ENCODE measurements at places on chromosomes 2 and 18. TPM values are rescaled to one million over a fixed set of nuclear protein-coding genes. Genes with fewer than 3 reads are reported as not detected.

DNA sequence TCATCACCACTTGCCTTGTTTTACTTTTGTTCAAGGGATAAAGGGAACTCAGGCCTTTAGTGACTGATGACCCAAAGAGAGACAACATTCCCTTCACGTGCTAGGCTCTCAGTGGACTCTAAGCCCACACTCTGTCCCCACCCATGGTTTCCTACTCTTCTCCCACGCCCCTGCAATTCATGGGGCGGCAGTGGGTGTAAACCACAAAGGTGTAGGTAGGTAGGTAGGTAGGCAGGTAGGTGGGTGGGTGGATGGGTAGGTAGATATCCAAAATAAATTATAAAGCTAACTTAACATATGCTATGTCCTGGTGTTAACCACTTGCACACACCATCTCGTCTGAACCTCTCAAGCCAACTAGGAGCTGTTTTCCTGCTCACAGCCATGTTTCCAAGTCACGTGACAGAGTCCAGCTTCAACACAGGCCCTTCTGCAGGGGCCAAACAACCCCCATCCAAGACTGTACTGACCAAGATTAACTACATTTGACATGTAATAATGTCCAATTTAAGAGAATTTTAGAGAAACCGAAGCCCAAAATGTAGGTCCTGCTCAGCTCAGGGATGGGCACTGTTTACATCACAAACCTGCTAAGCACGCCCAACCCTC is 33.7 kb downstream of the DNMT3A start:
- no peak for DNase-seq

- peak; percentile 14 for DNase-seq
These were observed 189.5 kb upstream of the TPO start for GRCh38 chr2:1223791-1224190.

DNA sequence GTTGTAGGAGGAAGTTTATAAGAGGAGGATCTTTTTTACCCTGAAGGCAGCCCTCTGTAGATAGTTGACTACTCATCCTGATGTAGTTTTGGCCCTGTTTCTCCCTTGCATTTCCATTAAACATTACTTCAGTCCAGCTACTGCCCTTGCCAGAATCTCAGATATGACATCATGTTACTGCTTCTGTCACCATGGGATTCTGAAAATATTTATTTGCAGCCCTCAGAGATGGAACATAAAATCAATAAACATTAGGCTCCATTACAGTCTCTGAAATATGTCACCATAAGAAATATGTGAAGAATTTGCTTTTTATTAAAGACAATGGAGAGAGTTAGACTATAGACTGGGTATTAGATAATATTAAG is 68.7 kb upstream of the STK39 start:
- DNase-seq: no peak

DNA sequence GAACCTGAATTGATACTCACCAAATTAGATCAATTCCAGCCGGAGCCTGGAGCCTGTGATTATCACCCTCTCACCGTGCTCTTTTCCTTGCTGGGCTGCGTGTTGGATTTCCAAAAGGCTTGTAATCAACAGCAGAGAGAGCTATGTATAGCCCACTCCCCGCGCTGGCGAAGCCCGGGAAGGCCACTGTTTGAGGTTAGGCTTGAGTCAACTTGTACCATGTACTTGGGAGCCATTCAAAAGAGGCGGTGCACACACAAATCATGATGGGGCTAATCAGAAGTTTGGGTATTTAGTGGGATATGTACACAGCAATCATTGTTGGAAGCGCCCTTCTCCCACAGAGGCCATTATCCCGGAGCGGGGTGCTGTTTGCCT is 151.6 kb downstream of the GLI2 start:
- DNase-seq: no peak

GRCh38 chr18:49904871-49905555 is 91.7 kb upstream of the ACAA2 start:
- no peak for DNase-seq

DNA sequence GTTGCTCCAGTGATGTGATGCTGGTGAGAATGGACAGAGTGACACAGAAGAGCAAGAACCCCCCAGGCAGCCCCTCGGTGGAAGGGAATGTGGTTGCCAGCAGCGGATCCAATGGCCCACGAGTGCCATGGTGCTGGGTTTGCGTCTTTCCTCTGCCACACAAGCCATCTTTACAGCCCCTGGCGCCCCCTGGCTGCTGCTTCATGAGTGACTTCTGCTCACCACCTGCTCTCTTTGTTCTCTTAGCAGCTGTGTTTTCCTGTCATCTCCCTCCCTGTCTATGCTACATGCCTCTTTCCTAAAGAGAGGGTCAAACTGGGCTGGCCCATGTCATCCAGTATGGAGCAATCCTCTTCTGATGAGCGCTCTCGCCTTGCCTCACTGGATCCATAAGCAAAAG is 300.0 kb upstream of the SMIM21 start:
- no peak for DNase-seq

DNA sequence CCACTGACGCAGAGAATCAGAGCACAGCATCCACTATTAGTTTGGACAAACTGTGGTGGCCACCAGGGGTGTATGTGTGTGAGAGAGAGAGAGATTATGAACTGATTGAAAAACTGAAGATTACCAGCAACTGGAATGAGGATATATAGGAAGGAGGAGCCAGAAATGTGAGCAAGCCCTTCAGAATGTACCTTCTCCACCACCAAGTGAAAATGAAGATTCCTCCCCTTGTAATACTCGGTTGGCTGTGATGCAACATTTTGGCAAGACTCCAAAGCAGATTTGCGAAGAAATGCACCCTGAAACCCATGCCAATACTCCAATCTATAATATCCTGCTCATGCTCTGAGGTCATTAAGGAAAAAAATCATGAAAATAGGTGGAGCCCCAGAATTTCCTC is 121.2 kb upstream of the SLC35G4 start:
- DNase-seq: no peak

DNA sequence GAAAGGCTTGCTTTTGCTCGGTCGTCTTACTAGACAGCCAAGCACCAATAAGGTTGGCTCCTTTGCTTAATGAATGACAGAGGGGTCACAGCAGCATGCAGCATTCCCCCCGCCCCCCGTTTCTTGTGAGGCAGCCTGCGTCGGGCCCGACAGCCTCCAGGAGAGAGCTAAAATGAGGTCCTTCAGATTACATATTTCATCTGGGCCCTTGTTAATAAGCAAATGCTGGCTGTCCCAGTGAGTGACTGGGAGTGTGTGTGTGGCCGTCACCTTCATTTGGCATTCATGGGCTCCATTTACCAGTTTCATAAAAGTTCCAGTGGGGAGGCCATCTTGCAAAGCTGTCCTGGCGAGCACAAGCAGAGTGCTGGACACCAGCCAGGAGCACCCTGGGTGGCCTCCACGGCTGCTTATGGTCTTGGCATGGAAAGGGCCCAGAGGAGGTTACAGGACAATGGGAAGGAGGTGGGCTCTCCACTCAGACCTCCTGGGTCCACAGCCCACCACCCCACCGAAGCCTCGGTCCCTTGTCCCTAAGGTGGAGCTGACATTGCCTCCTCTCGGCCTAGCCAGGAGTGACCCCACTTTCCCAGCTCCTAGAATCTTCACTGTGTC is 37.2 kb downstream of the ODC1 start:
- DNase-seq: no peak

GRCh38 chr18:57437766-57438671 is 2.8 kb downstream of the ONECUT2 start:
- DNase-seq: peak; percentile 76

DNA sequence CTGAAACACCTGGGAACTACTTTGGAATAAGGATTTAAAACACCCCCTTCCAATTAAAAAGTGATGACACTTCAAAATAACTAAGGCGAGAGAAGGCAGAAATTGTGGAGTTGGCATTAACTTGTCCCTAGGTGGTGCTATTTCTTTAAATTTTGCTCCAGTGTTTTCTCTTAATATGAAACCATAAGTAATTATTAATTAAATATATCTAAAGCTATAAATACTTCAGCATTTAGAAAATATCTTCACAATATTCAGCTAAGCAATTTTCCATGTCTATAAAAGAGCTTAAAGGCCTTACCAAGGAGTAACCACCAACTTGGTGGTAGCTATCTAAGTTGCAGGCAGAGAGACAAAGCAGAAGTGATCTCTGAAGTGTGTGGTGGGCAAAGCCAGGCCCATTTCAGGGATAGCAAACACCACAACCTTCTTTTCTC is 186.8 kb upstream of the PGAP1 start:
- no peak for DNase-seq

AQP12A gene
- not detected for total RNA-seq

TRABD2A gene
- 22.0 TPM for total RNA-seq

TUBA4B gene
- 6.3 TPM for total RNA-seq

C2orf69 gene
- total RNA-seq: 8.4 TPM

All from upper lobe of left lung (tissue), 6 donors.